ENCODE measurements at places on chromosomes 12 and 14. TPM values are rescaled to one million over a fixed set of nuclear protein-coding genes. Genes with fewer than 3 reads are reported as not detected.

The TAS2R31 gene
- 27.1 TPM for total RNA-seq

The TMEM132C gene
- total RNA-seq, result 11.1 TPM

The GLI1 gene
- 11.5 TPM for total RNA-seq

The DEPDC4 gene
- 3.4 TPM for total RNA-seq

DNA sequence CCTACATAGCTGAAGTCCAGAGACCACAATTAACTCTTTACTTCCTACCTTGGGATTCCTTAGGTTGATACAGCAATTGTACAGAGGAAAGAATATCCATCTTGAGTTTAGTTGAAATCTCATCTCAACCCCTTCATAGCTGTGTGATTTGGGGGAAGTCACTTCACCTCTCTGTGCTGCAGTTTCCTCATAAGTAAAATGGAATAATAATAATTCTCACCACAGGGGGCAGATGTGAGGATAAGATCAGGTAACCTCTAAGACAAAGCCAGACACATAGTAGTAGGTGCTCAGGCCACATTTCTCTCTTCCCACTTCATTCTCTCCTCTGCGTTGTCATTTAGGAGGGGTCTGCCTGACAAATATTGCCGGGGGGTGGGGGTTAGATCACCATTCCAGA lies 6.7 kb downstream of the FOXN4 start:
- no peak for DNase-seq

DNA sequence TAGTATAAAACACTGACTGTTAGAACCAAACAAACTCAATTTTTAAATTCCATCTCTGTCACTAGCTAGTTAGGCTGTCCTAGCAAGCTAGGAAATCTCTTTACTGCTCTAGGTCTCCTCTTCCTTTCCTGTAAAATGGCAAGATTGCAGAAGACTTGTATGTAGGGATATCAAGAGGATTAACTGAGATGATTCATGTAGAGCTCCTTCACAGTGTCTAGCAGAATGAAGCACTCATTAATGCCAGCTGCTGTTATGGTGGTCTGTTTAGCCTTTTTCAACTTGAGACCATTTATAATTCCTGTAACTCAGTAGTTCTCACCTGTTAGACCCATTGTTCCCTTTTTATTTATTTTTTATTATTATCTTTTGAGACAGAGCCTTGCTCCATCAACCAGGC lies 67.8 kb upstream of the KCNH3 start:
- no peak for DNase-seq

DNA sequence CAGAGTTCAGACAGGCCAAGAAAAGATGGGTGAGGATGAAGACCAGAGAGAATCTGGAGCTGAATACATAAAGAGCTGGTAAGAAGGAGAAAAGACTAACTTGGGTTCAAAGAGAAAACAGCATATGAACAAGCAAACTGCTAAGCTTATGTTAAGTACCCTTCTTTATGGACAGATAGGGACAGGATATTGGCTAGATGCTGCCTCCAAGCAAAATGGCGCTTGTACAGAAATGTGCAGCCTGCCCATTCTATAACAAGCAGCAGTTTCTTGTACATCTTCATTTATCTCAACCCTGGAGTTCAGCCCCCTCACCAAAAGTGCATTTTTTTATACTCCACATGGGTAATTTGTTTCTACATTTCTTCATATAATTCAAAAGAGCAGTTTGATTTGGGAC lies 184.5 kb downstream of the RMST start:
- no peak for DNase-seq

GRCh38 chr14:24908592-24909236 lies 141.2 kb downstream of the STXBP6 start:
- DNase-seq, result no peak

GRCh38 chr14:77457115-77457521 lies 283 bp downstream of the VIPAS39 start:
- no peak for DNase-seq

- no peak for DNase-seq
Observed at GRCh38 chr14:93953263-93953662, 23.1 kb downstream of the ASB2 start.

GRCh38 chr12:16358878-16359277 lies 11.4 kb downstream of the MGST1 start:
- no peak for DNase-seq

DNA sequence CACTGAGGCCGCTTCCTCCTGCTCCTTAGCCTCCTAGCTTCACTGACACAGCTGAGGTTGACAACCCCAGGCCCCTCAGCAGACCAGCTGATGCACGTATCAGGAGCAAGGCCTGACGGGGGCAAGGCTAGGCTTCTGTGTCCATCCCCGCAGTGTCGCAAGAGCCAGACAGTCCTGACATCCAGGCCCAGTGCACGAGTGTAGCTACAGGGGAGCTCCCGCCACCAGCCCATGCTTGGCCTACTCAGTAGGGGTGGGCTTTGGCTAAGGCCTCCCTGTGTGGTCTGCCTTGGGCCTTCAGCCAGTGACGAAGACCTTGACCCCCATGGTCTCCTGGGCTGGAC lies 179.1 kb downstream of the DPF3 start:
- DNase-seq, result no peak

DNA sequence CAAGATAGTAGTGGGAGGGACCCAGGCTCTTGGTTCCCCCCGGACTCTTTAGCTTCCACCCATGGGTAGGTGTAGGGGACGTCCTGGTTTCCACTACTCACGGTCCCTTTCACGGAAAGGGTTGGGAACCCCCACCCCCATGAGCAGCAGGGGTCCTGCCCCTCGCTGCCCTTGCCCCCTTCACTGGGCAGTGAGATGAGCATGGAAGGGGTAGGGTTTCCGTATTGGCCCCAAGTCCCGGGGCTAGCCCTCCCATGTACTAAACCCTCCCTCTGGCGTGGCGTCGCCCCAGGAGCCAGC lies 12.7 kb downstream of the AGAP2 start:
- no peak for DNase-seq

- no peak for DNase-seq
Observed at GRCh38 chr14:70622111-70622712, 19.5 kb upstream of the TTC9 start.

- DNase-seq, result no peak
Observed at GRCh38 chr14:33985242-33985641, 34.4 kb upstream of the EGLN3 start.

GRCh38 chr14:76759589-76759988 lies 1.7 kb upstream of the VASH1 start:
- no peak for DNase-seq

- DNase-seq, result peak; percentile 3
Observed at GRCh38 chr14:31877255-31877798, 199.8 kb upstream of the ARHGAP5 start.

DNA sequence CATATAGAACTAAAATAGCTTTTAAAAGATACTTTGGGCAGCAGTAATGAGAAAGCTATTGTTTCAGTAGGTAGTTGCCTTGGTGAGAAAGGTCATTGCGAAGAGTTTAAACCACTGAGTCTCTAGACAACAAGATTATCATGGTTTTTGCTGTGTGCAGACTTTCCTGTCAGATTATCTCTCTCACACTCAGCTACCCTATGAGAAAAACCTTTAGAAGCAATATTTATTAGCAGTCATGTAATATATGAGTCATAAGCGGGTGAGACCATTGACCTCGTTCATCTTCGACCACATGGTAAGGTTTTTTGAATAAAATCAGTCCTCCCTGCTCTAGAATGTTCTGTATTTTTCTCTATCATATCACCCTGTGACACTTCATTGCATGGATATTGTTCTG lies 59.9 kb downstream of the GPR65 start:
- DNase-seq, result no peak

- DNase-seq, result no peak
Observed at GRCh38 chr12:40825156-40825555, 132.9 kb downstream of the CNTN1 start.

- DNase-seq, result no peak
Observed at GRCh38 chr12:80192087-80192486, 92.8 kb downstream of the OTOGL start.

Data from urinary bladder (tissue), 4 donors.